Muscle of arm (tissue), 14 donors: ENCODE measurements at places on chromosomes 5 and 9. TPM values are rescaled to one million over a fixed set of nuclear protein-coding genes. Genes with fewer than 3 reads are reported as not detected.
A peak's percentile ranks its signal among the peaks of the same experiment; 100 is the strongest.

SMC5 gene
- polyA plus RNA-seq: 73.6 TPM

CLPTM1L gene
- polyA plus RNA-seq: 44.6 TPM

PROB1 gene
- polyA plus RNA-seq: not detected

PHF24 gene
- polyA plus RNA-seq: 0.68 TPM

OTP gene
- not detected for polyA plus RNA-seq

SLC6A7 gene
- 0.31 TPM for polyA plus RNA-seq

PLAC8L1 gene
- polyA plus RNA-seq: 0.84 TPM

DNA sequence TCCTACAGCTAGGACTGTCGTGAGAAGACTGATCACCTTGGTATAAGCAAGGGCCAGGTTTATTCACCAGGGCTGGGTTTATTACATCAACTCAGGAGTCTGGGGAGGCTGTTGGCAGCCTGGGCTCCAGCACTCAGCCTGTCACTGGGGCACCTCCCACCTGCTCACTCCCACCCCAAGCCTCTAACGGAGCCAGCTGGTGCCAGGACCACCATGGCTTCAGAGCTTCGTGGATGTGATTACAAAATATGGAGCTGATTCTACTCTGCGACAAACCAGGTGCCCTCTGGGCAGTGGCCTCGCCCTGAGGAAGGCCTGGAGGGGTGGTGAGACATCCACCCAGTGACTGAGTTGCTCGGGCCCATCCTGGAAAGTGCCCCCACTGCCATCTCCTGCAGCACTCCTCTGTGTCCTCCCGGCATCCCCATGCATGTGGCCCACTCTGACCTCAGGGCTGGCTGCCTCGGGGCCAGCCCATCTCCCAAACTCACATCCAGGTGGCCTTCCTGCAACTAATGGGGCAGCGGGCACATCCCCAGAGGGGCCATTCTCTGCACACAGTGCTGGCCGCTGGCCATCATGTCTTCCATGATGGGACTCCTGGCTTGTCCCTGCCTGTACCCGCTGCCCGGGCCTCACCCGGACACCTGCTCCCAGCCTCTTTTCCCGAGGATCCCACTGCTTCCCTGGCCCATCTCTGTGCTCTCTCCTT lies 49.6 kb downstream of the SECISBP2 start:
- no peak for DNase-seq

GRCh38 chr5:133843911-133844310 lies 124.5 kb downstream of the C5orf15 start:
- no peak for DNase-seq

DNA sequence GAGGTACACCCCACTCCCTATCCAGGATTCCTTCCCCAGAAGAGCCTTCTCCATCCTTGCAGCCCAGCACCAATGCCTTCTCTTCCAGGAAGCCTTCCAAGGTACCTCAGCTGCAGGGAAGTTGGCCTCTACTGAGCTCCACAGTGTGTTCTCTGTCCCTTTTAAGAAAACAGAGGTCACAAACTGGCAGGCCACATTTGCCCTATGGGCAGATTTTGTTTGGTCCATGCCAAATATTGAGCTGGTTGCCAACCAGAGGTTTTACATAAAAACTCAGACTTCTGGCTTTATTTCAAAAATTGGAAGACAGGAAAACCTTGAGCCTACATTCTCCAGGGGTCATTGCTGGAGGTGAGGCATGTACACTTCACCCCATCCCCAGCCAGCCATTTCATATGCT lies 9.0 kb upstream of the NDST1 start:
- no peak for DNase-seq

- DNase-seq: no peak
Measured at GRCh38 chr5:59125011-59125961, 542.4 kb downstream of the RAB3C start.

- DNase-seq: no peak
Measured at GRCh38 chr9:2711716-2712115, 5.6 kb upstream of the KCNV2 start.

DNA sequence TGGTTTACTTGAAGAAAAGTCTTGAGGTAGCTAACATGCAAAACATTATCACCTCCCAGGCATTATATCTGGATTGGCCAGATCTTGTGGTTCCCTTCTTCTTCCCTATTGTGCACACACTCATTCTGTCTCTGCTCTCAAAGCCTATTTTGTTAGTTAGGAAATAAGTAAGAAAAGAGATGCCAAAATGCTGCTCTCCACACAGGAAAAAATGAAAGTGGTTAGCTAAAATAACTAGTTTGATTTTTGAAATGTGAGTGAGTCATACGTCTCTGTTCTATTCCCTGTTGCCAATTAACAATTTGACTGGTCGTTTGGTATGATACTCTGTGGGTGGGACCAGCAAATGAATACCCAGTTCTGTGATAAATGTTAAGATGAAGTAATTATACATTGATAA lies 28.1 kb downstream of the LMNB1 start:
- no peak for DNase-seq

- no peak for DNase-seq
Measured at GRCh38 chr9:69453746-69454145, 128.7 kb downstream of the ENTREP1 start.

DNA sequence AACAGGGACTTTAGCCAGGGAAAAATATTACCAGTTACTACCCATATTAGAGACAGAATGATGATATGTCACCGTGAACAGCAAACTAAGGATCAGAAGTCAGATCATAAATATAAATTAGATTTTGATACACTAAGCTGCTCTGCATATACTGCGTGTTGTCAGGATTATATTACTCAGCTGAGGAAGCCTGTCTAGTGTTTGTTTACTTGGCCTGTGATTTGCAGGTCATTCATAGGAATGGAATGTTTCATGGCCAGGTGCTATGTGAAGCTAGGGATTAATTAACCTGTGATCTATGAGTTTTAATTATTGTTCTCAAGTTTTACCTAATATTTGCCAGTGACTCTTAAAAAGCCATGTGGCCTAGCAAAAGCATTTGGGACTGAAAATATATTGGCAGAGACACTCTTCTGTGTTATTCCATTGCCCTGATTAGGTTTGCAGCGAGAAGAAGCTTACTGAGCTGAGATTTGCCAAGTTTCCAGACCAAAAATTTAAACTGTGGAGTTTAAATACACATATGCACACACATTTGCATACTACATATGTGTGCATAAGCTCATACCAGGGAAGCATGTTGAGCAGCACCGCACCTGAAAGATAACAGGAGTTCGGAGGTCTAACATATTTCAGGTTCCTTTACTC lies 496.3 kb upstream of the GRIA1 start:
- DNase-seq: peak; percentile 23

DNA sequence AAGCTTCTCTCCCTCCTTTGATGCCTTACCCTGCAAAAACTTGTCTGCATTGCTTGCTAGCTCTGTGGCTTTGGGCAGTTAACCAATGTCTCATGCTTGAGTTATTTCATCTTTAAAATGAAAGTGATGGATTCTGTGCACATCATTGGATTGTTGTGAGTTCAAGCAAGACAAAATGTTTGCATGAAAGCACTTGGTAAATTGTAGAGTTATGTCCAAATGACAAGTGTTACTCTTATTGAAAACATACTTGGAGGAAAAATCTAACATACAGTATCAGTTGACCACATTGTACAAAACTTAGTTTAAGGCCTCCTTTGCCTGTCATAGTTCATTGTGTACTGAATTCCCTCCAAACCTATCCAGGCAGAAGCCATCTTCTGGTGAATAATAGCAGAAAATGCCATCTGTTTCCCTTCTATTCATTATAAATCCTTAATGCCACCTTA lies 30.0 kb downstream of the TGFBR1 start:
- DNase-seq: no peak

DNA sequence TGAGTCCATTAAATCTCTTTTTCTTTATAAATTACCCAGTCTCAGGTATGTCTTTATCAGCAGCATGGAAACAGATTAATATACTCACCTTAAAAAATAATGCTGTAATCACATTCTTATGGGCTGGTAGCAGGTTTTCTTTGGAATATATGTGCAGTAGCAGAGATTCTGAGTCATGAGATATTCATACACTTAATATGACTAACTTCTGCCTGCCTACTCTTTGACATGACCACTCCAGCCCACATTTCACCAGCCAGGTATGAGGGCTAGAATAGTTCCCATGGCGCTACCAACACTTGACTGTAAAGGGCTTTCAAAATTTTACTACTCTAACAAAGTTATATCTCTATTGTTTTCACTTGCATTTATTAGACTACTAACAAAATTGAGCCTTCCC lies 74.1 kb upstream of the GHR start:
- no peak for DNase-seq

DNA sequence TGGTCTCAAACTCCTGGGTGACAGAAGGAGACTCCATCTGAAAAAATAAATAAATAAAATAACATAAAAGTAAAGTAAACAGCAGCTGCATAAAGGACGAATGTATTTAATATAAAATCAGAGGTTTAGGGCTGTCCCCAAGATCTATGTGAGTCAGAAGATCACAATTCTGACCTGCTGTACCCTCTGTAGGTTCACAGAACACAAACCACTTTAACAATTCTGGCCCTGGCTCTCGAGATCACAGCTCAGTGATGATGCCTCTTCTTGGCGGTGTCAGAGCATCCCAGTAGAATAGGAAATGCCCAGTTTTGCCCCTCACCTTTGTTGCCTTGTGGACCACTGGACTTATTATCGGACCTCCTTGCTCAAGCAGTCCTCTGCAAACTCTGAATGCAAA lies 380.9 kb downstream of the TLE1 start:
- no peak for DNase-seq

DNA sequence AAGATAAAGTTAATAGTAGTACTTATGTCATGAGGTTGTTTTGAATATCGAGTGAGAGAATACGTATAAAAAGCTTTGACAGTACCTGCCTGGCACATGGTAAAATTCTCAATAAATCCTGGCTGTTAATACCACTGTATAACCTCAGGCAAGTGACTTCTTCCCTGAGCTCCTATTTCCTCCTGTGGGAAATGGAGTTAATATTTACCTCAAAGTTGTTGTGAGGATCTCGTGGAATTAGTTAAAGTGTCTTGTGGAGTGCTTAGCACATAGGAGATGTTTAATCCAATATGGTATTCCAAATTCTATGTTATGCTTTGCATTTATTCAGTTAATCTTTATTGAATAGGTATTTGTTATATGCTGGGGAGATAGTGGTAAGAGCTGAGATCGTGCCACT lies 18.5 kb downstream of the FOCAD start:
- no peak for DNase-seq

DNA sequence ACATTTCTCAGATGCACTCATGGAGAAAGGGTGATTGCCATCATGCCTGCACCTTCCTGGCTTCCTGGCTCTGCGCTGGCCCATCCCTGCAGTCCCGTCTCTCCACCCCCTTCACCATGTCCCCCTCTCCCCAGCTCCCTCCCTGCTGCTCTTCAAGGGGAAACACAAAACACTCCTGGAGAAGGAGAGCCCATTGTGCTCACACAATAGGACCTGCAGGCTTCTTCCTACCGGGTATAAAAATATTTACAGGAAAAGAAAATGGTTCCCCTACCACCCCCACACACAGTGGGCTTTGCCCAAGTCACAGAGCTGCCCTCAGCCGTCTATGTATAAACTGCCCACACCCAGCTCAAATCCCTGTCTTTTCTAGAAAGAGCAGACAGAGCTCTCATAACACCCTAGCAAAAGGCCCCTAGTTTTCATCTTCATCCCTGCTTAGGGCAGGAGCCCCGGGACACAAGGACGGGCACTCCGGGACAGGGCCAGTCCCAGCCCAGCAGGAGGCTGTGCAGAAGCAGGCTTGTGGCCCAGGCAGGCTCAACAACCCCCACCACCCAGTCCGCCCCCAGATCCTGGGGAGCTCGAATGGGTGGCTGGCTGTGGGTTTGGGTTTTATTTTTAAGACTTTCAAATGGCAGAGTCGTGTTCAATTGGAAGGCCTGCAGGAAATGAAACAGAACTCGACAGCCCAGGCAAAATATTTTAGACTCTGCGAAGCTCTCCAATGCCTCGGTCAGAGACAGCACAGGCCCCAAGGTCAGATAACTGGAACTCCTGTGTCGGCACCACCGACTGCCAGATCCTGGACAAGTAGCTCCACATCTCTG lies 77.3 kb downstream of the LRSAM1 start:
- DNase-seq: no peak

DNA sequence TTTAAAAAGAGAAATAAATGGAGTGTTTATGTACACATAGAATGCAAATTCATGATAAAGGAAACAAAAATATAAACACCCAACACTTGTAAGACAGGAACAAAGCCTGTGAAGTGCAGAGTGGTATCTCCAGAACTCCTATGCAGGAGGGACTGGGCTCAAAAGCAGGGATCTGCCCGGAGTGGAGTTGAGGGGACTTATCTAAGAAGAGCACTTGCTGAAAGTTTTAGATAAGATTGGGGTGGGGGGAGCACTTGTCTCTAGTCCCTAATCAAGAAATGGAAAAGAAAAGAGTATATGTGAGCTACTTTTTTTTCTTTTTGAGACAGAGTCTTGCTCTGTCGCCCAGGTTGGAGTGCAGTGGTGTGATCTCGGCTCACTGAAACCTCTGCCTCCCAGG lies 840.4 kb downstream of the MAT2B start:
- no peak for DNase-seq

- no peak for DNase-seq
Measured at GRCh38 chr5:100863739-100864138, 39.3 kb downstream of the ST8SIA4 start.

GRCh38 chr9:3751125-3751758 lies 225.4 kb upstream of the RFX3 start:
- DNase-seq: no peak

GRCh38 chr9:35801328-35802128 lies 10.1 kb downstream of the NPR2 start:
- DNase-seq: no peak

DNA sequence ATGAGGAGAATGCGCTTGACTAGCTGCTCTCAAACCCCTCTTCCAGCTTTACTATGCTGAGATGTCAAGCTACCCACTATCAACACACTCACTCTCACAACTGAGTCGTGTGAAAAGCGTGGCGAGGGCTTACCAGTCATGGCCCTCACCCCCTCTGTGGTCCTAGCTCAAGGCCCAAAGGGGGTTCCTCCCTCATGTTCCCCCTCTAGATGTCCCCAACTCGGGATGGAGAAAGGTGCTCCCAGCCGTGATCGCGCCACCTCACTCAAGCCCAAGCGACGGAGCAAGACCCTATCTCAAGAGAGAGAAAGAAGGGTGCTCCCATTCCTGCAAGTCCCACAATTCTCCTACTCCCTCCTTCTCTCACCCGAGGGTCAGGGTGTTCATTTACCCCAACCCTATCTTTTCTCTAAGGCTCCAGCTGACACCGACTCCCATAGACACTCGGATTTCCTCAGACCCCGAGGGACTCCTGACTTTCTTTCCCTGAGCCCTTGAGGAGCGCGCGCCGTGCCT lies 559 bp downstream of the SLC38A9 start:
- DNase-seq: no peak

DNA sequence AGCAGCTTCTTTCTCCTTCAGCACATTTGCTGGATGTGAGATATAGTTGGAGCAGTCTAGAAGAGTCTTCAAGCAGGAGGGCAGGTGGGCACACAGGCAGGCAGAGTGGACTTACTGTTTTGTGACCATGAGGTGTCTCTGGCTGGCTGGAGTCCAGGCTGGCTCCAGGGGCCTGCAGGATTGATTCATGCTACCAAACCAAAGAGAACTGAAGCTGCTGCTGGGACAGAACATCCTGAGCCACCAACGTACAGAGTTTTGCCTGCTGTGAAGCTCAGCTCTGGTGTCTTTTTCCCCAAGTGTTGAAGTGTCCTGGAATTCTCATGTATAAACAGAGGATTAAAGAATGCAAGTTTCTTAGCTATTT lies 45.7 kb downstream of the CYSTM1 start:
- DNase-seq: no peak

GRCh38 chr9:36938617-36939016 lies 95.5 kb downstream of the PAX5 start:
- no peak for DNase-seq
